ENCODE measurements at places on chromosomes 3 and 15. TPM values are rescaled to one million over a fixed set of nuclear protein-coding genes. Genes with fewer than 3 reads are reported as not detected.

Gene FGF12
- total RNA-seq, result 3.2 TPM

Gene SLC35A5
- 40.5 TPM for total RNA-seq

Gene SLC12A1
- total RNA-seq, result not detected

Gene TP63
- total RNA-seq, result 1.3 TPM

Gene BFSP2
- not detected for total RNA-seq

Gene CTXND1
- total RNA-seq, result 1.9 TPM

Gene FBXL22
- total RNA-seq, result 0.98 TPM

Gene TNNC1
- 88.9 TPM for total RNA-seq

Gene FOXL2NB
- not detected for total RNA-seq

Gene OSBPL10
- 30.8 TPM for total RNA-seq

Gene ITIH3
- total RNA-seq, result 9.5 TPM

Gene KBTBD8
- 6.0 TPM for total RNA-seq

Gene NR2F2
- 88.1 TPM for total RNA-seq

Gene RAP2B
- total RNA-seq, result 17.9 TPM

Gene CLDN16
- 0.14 TPM for total RNA-seq

Gene ALDH1A2
- 27.3 TPM for total RNA-seq

Data from upper lobe of right lung (tissue), 1 donor.